Thoracic aorta (tissue), 2 donors: ENCODE measurements at places on chromosomes 5 and 9. TPM values are rescaled to one million over a fixed set of nuclear protein-coding genes. Genes with fewer than 3 reads are reported as not detected.

The NKD2 gene
- total RNA-seq = 1.4 TPM

The ELAVL2 gene
- not detected for total RNA-seq

The PTPA gene
- 72.2 TPM for total RNA-seq

The CD14 gene
- total RNA-seq = 96.6 TPM

- DNase-seq = no peak
These were observed 720 bp downstream of the NADK2 start for GRCh38 chr5:36240779-36241630.

DNA sequence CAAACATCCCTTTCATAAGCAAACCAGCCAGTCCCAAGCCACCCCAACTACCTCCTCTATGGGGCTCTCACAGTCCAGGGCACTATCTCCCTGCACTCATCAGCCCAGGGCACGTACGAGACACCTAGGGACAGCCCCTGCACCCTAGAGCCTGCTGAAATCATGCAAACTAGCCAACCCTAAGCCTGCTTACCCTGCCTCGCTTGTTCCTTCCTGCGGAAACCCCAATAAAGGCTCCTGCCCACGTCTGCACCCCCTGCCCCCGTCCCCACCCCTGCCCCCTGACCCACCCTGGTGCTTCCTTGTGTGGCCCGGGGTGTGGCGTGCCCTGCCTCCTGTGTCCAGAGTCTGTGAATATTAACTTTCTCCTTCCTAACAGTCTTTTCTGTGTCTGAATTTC, 135.9 kb downstream of the GADD45G start:
- no peak for DNase-seq

DNA sequence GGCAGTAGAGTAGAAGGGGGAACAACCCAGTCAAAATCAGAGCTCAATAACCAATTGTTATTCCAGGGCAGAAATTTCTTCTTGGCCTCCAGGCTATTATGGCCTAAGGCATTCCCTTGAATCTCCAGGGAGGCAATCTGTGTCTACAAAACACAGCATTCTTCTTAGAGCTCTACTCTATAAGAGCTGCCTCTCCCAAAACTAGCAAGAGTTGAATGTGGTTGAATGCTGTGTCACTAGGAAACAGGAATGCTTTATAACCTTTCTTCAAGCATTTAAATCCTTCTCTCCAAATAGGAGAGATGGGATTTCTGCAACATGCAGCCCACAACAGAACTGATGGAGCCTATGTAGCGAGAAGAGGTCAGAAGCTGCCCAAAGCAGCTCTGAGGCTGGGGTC, 97.1 kb upstream of the APC start:
- DNase-seq = no peak

DNA sequence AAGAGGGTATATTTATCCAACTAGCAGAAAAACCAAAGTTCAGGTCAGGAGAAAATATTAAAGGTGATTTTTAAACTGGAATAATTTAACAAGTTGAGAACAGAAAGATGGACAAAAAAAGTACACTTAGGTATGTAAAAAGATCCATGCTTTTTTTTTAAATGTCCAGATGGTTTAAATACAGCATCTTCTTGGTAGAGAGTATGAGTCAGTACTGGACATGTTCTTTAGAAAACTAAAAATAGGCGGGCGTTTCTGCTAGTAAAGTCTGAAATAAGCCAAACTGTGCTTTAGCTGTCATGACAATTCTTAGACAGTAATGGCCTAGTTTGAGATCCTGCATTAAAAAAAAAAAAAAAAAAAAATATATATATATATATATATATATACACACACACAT, 255.9 kb upstream of the ST8SIA4 start:
- no peak for DNase-seq
